ENCODE measurements at places on chromosomes 7 and 10.
A peak's percentile ranks its signal among the peaks of the same experiment; 100 is the strongest.

DNA sequence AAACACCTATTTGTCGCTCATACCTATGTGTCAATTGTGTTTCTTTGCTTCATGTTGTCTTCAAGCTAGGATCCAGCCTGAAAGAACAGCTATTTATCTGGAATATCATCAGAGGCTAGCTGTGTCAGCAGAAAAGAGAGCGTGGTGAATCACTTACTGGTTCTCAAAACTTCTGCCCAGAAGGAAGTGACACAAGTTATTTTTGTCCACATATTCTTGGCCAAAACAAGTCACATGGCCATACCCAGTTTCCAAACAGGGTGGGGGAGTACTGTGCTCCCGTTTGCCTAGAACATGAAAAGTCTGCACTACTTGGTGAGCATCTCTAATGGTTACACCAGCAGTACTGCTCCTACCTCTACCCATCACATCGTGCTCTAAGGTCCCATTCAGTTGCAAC, 160.9 kb upstream of the CSTF2T start:
- DNase-seq = no peak

GRCh38 chr10:1874533-1874932, 137.2 kb upstream of the ADARB2 start:
- DNase-seq = no peak

GRCh38 chr7:1231214-1232102, 1.2 kb upstream of the UNCX start:
- no peak for DNase-seq

GRCh38 chr7:156438011-156438410, 202.6 kb upstream of the RNF32 start:
- no peak for DNase-seq

DNA sequence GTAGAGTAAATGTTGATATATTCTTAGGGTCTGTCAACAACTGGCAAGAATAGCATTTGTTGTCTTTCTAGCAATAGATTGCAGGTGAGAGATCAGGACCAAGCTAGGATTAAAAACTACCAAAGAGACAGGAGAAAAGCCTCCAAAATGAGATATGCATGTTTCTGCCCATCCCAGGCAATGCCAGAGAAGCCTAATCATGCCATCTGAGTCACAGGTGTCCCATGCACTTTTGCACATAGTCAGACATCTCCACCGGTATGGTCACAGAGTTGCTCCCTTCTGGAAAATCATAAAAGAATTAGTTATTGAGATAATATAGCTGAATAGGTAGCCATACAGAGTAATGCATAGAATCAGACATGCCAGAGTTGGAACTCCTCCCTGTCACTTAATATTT, 50.6 kb downstream of the PDK4 start:
- DNase-seq = no peak

DNA sequence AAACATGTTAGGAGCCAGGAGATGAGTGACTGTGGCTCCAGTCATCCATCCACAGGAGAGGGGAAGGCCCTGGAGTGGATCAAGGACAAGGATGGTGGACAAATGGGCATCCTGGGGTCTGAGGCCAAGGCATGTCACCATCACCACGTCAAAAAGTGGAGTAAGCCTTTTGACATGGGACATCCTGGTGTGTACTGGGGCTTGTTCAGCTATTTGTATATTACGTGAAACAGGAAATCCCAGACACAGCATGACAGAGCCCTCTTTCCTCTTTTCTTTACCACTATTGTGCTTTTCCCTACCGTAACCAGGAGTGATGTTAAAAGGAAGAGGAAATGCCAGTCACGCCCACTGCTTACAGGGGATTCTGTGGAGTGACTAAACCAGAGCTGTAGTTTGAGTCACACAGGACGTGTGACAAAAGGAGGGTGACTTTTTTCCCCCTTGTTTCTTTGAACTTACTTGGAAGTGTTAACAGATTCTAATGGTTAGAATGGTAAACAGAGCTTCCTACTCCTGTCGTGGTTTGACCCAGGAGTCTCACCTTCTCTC, 15.4 kb downstream of the ACSL5 start:
- peak; percentile 26 for DNase-seq

DNA sequence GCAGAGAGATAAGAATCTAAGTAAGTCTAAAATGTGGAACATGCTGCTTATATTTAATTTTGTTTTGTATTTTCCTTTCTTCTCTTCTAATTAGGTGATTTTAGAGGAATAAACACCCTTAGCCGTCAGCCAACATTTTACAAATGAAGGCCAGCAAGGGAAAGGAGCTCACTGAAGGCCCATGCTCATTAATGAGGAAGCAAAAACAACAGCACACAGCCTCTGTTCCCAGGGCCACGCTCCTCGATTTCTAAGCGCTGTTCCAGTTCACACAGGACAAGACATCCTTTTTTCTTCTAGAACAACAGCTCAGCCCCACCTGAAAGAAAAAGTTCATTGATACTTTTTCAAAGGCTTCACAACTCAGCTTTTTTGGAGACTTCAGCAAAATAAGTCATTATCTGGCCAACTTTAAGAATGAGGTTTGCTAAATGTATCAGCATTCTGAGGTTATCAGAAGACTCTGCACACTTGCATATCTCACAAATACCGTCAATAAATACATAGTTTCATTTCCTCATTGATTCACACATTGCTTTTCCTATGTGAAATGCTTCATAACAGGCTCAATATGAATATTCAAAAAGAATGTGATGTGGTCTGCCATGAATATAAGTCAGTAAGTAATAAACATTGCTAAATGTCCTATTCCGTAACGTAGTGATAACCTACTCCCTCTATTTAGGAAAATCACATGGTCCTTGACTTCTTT, 34.8 kb upstream of the SFMBT2 start:
- peak; percentile 18 for DNase-seq

- peak; percentile 45 for DNase-seq
Observed at GRCh38 chr7:139775829-139776266, 1.9 kb downstream of the HIPK2 start.

DNA sequence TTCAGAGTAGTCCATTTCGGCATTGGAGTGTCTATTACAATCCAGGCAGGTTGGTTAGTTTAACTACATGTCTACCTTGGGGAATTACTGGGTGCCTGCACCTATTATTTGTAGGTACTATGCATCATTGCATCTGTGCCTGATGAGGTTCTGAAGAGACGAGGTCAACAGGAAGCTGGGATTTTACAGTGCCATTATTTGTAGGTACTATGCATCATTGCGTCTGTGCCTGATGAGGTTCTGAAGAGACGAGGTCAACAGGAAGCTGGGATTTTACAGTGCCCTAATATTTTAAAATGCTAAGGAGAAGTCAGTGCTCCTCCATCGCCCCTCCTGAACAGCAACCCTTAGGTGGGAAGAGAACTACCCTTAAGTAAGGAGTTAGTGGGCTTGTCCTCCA, 41.7 kb downstream of the NPY start:
- DNase-seq = no peak
